ENCODE measurements at places on chromosomes 11 and 22.

GRCh38 chr11:129828301-129828836, 12.7 kb downstream of the TMEM45B start:
- peak; percentile 77 for DNase-seq

DNA sequence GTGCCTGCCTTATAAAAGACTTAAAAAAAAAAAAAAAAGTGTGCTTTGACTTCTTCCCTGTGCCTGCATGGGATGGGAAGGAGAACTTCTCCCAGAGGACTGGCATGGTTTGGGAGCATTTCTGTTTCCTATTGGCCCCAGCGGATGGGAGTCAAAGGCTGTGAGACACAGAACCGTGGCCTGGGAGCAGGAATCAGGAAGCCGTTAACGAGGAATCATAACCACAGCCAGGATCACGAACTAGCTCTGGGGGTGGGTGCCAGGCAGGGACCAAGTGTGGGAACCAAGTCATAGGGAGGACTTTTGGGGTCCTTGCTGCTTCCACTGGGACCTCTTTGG, 526 bp downstream of the C1QTNF6 start:
- DNase-seq: no peak

DNA sequence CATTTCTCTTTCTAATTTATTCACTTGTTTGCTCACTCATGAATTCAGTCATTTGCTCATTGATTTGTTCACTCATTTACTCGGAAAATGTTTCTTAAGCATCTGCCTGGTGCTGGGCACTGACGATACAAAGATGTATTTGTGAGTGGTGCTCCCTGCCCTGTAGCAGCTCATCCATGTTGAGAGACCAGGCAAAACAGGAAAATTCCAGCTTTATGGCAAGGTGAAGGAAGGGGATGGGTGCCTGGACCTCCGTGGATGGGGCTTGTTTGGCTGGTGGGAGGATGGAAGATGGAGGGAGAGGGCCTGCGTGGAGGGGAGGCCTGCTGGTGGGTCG, 53.1 kb downstream of the TBC1D22A start:
- no peak for DNase-seq

- no peak for DNase-seq
Observed at GRCh38 chr22:31127181-31127772, 4.5 kb downstream of the INPP5J start.

GRCh38 chr11:69437001-69437875, 44.2 kb upstream of the LINC01488 start:
- no peak for DNase-seq

DNA sequence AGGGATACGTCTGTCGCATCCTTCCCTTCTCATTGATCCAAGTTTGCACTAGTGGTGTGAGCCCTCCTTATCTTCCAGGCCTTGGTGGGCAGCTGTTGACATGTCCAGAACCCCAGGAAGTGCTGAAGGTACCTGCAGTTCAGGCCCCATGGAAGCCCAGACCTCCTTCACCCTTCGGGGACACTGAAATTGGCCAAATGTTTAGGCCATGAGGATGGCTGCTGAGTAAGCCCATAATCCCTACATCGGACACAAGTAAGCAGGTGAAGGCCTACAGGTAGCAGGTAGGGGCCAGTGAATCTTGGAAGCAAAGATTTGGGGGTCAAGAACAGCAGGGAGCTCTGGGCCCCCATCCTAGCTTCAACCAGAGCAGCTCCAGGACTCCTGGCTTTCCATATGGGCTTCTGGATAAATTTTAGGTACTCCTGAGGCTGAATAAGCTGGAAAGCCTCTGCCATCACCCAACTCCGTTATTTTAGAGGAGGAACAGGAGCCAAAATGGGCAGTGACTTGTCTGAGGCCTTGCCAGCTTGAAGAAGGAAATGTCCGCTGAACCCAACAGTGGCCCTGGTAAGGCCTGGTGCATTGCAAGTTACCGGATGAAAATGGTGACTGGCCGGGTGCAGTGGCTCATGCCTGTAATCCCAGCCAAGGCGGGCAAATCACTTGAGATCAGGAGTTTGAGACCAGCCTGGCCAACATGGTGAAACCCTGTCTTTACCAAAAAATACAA, 45.2 kb downstream of the MORC2 start:
- no peak for DNase-seq

DNA sequence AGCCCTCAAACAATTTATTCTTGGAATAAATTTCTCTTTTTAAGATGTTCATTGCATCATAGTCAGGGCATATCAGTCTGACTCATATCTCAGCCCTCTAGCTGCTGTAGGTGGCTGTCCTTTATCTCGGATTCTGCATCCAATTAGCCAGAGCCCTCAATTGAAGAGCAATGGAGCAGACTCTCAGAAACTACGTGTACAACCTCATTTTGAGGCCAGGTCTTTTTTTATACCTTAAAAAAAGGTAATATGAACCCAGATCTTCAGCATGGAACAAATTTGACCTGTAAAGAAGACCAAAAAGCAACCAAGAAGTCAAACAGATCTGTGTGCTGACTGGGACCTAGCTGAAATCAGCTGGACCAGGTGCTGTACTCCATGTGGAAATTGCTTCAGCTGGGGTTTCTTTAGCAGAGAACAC, 8.7 kb downstream of the OR52A5 start:
- no peak for DNase-seq

DNA sequence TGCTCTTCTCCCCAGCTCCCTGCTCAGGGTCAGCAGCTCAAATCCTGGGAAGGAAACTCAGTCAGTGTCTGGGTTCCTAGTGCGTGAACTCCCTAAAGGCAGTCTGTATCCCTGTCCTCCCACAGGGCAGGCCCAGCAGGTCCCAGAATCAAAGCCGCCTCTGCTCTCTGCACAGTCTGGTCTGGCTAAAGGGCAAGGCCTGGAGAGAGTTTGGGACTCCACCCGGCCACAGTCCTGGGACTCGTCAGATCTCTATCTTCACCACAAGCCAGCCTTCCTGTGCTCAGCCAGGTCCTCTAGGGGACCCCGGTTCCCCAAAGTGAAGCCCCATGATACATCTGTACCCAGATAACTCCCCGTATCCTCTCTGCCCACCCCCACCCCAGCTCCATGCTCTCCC, 56.2 kb upstream of the CSNK2A3 start:
- DNase-seq: no peak

DNA sequence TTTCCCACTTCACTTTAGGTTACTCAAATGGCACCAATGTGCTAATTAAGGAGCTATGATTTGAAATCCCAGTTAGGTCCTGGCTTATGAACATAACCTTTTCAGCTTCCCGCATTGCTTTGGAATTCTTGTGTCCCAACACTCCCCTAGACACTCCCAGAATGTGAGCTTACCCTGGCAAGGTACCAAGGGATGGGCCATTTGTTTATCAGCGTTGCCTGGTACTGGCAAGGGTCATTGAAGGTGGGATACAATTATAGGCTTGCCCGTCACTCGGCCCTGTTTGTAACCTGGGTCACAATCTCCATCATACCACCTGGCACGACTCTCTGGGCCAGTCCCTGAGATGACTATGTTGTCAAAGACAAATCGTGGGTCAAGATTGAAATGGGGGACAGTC, 5.4 kb downstream of the CSRP3 start:
- no peak for DNase-seq

DNA sequence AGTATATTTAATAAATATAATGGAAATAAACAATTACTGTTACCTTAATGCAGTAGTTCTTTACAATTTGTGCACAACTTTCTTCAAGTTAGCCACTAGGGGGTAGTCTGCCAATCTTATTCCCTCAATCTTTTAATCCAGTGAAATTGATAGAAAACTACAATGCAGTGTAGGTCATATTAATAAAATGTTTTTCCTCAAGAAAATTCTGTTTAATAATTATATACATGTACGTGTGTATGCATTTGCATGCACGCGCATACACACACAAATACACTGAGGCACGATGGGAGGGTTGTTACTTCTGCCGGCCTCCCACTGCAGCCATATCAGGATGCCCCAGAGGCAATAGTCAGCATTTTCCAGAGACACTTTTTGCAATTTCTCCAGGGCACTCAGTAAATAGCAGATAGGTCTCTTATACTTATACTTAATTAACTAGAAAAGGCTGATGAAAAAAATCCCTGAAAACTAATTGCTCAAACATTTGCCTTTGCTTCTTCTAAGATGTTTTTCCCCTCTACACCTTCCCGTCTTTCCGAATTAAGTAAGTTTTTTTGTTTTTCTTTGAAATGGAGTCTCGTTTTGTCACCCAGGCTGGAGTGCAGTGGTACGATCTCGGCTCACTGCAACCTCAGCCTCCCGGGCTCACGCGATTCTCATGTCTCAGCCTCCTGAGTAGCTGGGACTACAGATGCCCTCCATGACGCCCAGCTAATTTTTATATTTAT, 3.1 kb downstream of the GAB2 start:
- DNase-seq: peak; percentile 7

DNA sequence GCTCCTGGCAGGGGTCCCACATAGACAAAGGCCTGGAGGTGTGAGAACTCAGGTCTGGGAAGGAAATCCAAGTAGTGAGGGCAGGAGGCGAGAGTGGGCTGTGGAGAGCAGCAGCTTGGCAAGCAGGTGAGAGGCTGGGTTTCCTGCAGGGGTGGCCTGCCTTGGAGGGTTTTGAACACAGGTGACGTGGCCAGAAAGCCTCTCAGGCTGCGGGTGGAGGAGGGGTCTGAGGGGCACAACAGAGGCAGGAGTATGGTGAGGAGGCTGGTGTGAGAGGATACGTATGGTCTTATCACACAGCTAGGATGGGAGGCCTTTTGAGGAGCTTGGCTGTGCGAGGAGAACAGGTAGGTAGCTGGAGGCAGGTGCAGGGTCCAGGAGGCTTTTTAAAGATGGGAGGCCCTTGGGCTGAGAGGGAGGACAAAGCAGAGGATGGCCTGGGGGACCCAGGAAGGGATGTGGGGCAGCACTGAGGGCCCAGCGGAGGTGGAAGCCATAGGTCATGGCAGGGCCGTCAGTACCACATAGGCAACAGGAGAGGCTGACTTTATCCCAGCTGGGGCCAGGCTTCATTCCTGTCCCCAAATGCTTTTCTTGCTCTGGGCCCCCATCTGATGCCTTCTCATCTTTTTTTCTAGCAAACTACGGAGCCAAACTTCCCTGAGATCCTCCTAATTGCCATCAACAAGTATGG, 84.4 kb downstream of the MYO7A start:
- DNase-seq: no peak

DNA sequence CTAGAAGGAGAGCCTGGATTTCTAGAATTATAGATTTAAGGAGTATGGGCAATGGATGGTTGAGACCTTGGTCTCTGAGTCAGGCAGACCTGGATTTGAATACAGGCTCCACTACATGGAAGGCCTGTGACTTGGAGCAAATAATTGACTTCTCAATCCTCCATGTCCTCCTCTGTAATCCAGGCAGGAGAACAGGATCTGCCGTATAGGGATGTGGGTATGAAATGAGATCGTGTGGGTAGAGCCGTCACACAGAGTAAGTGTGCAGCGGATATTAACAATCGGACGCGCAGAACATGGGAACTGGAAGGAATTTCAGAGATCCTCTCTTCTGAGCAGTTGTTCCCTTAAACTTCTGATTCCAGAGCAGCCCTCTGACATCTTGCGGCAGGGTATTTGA, 11.5 kb upstream of the TMPRSS13 start:
- no peak for DNase-seq

DNA sequence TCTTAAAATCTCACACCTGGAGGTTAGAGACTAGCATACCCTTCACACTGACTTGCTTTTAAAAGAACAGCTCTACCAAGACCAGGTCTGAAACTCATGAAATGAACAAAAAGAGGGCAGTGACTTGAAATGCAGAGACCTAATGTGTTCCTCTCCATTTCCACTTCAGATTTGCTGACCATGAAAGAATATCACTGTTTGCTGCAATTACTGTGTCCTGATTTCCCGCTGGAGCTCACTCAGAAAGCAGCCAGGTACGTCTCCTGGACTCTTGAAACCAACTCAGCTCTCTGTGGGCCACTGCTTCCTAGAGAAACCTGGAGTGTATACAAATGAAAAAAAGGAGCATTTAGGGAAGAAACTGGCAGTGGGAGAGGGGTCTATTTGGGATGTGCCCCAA, 39.2 kb downstream of the ARFGAP2 start:
- DNase-seq: no peak

- DNase-seq: no peak
Observed at GRCh38 chr11:96045622-96046456, 121.9 kb upstream of the MTMR2 start.

- no peak for DNase-seq
Observed at GRCh38 chr11:45056529-45056928, 89.9 kb upstream of the PRDM11 start.

DNA sequence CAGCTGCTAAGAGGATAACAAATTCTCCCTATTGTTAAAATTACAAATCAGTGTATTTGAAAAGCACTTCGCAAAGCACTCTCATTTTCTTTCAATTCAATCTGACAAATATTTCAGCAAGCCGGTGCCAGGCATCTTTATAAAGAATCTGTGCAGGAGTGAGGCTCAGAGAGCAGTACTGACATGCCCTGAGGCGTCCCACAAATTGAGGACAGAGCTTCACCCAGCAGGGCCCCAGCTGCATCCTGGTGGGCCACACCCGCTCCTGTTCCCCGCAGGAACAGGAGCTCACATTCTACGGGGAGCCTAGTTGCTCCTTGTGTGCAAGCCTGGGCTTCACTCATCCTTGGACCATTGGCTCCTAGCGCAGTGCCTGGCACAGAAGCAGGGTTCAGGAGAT, 60.9 kb upstream of the EIF3D start:
- no peak for DNase-seq

GRCh38 chr11:60077981-60078380, 10.5 kb upstream of the MS4A2 start:
- DNase-seq: no peak

DNA sequence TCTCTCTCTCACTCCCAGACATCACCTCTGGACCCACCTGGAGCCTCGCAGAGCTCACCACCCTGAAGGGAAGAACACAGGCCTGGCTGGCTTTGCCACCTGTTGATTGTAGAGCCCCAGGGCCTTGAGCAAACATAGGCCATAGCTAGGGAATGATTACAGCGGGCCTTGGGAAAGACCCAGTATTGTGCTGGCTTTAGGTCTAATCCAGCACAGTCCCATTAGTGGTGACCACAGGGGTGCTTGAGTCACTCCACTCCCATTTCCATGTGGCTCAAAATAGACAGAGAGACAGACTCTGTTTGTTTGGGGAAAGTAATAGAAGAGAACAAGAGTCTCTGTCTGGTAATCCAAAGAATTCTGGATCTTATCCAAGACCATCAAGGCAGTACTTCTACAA, 42.7 kb upstream of the FAM181B start:
- no peak for DNase-seq

All from NCI-H2029 treated with DMSO at 0.1 percent for 48 hours (cell line).